Vagina (tissue), 2 donors: ENCODE measurements at places on chromosomes 1 and 21.

DNA sequence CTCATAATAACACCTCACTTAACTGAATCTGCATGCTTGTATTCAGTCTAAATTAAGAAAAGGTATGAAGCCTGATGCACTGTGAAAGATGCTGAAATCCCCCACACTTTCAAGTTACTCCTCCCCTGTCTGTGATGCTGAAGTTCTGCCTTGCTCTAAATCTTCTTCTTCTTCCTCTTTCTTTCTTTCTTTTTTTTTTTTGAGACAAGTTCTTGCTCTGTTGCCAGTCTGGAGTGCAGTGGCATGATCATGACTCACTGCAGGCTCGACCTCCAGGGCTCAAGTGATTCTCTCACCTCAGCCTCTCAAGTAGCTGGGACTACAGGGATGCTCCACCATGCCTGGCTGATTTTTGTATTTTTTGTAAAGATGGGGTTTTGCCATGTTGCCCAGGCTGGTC, 231.0 kb upstream of the B3GALT2 start:
- no peak for DNase-seq

GRCh38 chr21:34603002-34603709, 11.8 kb downstream of the RCAN1 start:
- DNase-seq: peak; percentile 88

GRCh38 chr21:43689556-43690337, 29.2 kb upstream of the PDXK start:
- no peak for DNase-seq

DNA sequence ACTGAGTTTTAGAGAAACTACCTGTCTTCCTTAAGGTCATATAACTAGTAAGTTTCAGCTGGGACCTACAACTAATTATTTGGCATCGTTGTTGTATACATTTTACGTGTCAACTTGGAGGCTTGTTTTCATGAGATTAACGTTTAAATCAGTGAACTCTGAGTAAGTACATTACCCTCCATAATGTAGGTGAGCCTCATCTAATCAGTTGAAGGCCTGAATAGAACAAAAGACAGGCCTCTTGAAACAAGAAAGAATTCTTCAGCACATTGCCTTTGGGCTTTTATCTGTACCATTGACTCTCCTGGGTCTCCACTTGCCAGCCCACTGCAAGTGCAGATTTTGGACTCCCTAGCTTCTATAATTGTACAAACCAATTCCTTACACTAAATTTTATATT, 364.6 kb downstream of the ADGRL2 start:
- DNase-seq: no peak

DNA sequence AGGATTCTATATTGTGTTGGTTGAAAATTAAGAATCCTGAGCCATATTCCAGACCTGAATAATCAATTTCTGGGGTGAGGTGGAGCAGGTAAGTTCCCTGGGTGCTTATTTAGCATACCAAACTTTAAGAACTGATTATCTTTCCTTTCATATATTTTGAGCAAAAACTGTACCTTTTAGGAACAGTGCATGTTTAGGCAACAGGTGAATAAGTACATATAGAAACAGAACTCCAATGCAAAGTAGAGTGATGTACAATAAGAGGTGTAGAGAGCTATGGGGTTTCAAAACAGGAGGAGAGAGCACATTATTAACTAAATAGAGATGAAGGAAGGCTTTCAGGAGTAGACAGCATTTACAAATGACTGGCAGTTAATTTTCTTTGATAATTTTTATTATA, 28.7 kb downstream of the TMED5 start:
- DNase-seq: no peak

- DNase-seq: no peak
Measured at GRCh38 chr1:114122941-114123618, 30.6 kb downstream of the SYT6 start.

- no peak for DNase-seq
Measured at GRCh38 chr1:230858918-230859729, 9.2 kb downstream of the C1orf198 start.

DNA sequence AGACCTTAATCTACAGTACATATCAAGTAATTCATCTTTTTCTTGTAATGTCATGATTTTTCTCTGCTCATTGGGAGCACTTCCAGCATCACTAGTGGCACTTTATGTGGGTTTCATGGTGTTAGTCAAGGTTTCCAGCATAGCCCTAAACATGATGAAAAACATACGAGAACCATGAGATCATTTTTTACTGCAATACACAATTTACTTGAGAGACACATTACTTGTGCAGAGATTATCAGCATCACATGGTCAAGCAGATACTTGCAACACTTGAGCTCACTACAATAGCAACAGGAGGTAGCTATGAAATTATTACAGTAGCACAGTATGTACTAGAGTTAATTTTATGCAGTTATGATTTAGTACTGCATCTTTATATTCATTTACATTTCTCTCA, 36.4 kb downstream of the ITGB3BP start:
- DNase-seq: no peak

- DNase-seq: no peak
Measured at GRCh38 chr1:7284839-7285435, 486.2 kb upstream of the VAMP3 start.

DNA sequence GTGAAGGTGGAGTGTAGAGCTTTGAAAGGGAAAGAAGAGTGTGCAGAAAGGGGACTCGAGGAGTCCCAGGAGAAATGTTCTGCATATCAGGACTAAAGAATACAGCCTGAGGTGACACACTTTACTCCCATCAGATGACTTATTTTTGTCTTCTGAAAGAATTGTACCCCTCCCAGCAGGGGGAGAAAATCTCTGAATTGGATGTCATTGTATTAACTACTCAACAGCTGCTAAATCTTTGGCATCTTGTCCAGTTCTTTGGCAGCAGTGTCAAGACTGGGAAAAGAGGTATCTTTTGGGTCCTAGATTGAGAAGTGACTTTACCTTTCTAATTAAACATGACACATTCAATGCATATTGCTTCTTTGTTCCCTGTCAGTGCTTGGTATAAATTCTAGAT, 18.9 kb downstream of the UBE4B start:
- no peak for DNase-seq

GRCh38 chr1:156246781-156247459, 936 bp downstream of the PAQR6 start:
- no peak for DNase-seq
